ENCODE measurements at places on chromosomes 2 and 18. TPM values are rescaled to one million over a fixed set of nuclear protein-coding genes. Genes with fewer than 3 reads are reported as not detected.
A peak's percentile ranks its signal among the peaks of the same experiment; 100 is the strongest.

- H3K27ac ChIP-seq, result no peak overlapping the region
- no peaks in the 10 kb centered on the region for H3K27me3 ChIP-seq
- H3K4me3 ChIP-seq, result no peak overlapping the region
- H3K4me1 ChIP-seq, result no peaks in the 10 kb centered on the region
- no peaks in the 10 kb centered on the region for H3K36me3 ChIP-seq
These were observed 33.4 kb upstream of the ABCA12 start for GRCh38 chr2:215171796-215172195.

DNA sequence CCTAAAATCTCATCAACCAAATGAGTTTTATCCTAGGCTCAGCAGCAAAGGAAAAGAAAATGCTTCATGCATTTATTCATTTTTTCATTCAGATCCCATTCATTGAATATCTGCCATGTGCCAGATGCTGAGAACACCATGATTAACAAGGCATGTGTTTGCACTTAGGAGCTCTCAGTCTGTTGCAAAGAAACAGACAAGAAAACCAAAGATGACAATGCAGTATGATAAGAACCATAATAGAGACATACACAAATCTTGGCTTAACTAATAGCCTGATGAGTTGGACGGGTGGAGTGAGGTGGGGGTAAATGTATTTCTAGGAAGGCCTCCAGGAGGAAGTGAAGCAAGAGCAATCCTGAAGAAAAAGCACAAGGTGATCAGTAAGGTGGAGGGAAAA is 177.8 kb upstream of the SCN7A start:
- no peaks in the 10 kb centered on the region for H3K36me3 ChIP-seq
- H3K27me3 ChIP-seq, result no peaks in the 10 kb centered on the region
- H3K27ac ChIP-seq, result no peak overlapping the region
- H3K4me1 ChIP-seq, result no peaks in the 10 kb centered on the region

- H3K27ac ChIP-seq, result no peak overlapping the region
- H3K36me3 ChIP-seq, result no peaks in the 10 kb centered on the region
These were observed 43.0 kb upstream of the CHMP1B start for GRCh38 chr18:11808001-11808855.

- no peaks in the 10 kb centered on the region for H3K4me1 ChIP-seq
- no peaks in the 10 kb centered on the region for H3K36me3 ChIP-seq
- DNase-seq, result no peak
- H3K4me3 ChIP-seq, result no peak overlapping the region
- peaks cover 3% of the 10 kb centered on the region for H3K27me3 ChIP-seq
- no peak overlapping the region for H3K27ac ChIP-seq
These were observed 202.7 kb downstream of the AGPS start for GRCh38 chr2:177595126-177595845.

GRCh38 chr18:7919565-7919964 is 352.4 kb downstream of the PTPRM start:
- H3K27ac ChIP-seq, result no peak overlapping the region
- no peak overlapping the region for H3K4me3 ChIP-seq
- H3K36me3 ChIP-seq, result no peaks in the 10 kb centered on the region
- H3K4me1 ChIP-seq, result peaks cover 27% of the 10 kb centered on the region
- no peak for DNase-seq

DNA sequence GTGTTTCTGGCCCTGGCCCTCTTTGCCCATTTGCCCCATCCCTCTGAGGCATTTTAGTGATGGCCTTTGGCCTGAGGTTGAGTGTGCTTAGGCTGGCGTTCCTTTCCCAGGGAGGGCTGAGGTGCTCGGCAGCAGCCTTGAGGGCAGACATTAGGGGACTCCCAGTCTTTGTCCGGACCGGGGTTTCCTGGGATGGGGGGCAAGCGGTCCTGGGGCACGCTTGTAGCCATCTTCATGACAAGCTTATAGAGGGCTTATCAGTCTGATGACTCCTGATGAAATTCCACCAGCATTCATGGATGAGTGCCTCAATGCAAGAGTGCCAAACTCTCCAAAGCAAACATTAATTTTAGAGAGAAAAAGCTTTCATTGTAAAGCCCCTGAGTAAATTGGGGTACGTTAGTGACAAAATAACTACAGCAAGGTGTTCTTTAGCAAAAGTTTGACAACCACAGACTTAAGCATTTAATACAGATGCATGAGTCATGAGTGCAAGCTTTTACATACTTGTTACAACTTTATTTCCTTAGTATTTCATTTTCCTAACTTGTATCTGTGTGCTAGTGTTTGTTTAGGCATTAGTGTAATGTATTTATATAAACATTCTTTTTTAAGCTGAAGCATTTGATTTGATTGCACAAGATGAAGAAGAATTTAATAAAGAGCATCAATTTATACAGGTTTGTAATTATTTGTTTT is 45.6 kb downstream of the CEP192 start:
- H3K4me3 ChIP-seq, result no peak overlapping the region
- no peak overlapping the region for H3K27ac ChIP-seq
- peaks cover 2% of the 10 kb centered on the region for H3K36me3 ChIP-seq
- peak; percentile 46 for DNase-seq

GRCh38 chr2:23198316-23199114 is 186.5 kb upstream of the KLHL29 start:
- no peak for DNase-seq
- peaks cover 16% of the 10 kb centered on the region for H3K27me3 ChIP-seq
- H3K27ac ChIP-seq, result no peak overlapping the region
- no peaks in the 10 kb centered on the region for H3K36me3 ChIP-seq
- no peak overlapping the region for H3K4me3 ChIP-seq

Gene ZEB2
- 26.2 TPM for polyA plus RNA-seq

Gene CSRNP3
- 1.2 TPM for polyA plus RNA-seq

Measured in GM23248 (cell line).